Omental fat pad (tissue), 4 donors: ENCODE measurements at places on chromosomes 1 and 21. TPM values are rescaled to one million over a fixed set of nuclear protein-coding genes. Genes with fewer than 3 reads are reported as not detected.

- no peak for DNase-seq
Observed at GRCh38 chr1:211493876-211494653, 2.1 kb upstream of the RD3 start.

DNA sequence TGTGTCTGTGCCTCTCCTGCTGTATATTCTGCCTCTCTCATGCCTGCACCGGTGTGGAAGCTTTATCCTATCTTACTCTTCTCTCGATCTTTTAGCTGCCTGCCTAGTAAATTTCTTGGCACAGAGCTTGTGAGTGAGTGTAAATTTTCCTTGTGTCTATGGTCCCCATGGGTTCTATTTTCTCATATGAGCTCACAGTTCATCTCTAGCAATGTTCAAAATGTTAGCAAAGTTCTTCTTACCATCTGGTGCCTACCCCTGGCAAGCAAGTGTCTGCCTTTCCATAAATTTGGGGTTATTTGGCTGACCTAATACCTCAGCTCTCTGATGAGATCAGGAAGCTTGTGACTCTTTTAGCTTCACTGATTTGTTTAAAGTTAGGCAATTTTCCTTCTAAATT, 572.1 kb upstream of the BRINP3 start:
- DNase-seq: no peak

- DNase-seq: no peak
Observed at GRCh38 chr1:158675563-158676323, 10.8 kb downstream of the SPTA1 start.

DNA sequence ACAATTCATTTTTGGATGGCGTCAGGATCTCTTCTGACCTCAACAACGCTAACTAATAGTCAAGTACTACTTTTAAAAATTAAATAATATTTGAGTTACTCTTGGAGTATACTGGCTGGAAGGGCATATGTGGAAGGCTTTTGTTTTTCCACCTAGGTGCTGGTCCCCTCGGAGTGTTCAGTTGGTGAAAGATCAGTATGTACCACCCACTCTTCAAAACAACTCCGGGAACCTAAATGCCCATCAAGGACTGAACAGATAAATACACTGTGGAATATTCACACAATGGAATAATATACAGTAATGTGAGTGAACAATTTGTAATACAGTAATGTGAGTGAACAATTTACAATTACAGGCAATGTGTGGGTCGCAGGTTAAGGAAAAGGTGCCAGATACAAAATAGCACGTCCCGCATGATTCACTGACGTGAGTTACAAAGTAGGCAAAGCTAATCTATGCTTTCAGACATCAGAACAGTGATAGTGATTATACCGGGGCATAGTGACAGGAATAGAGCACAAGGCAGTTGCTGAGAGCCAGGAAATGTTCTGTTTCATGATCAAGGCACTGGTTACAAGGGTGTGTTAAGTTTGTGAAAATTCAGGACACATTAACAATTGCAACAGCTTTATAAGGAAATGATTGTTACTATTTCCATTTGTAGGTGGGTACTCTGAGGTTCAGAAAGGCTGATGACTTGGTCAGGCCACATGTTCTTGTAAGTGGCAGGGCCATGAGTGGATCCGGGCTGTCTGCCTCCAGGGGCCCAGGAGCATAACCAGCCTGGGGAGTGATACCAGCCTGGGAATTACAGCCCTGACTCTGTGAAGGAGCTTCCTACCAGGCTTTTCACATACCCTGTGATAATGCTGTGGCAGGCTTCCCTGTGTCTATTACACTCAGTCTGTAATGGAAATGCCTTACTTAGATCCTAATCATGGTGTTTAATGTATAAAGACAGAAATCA, 59.3 kb upstream of the ABCD3 start:
- no peak for DNase-seq

- DNase-seq: no peak
Observed at GRCh38 chr1:198918920-198919319, 280.1 kb downstream of the PTPRC start.

GRCh38 chr1:7380712-7381111, 390.4 kb upstream of the VAMP3 start:
- DNase-seq: no peak

DNA sequence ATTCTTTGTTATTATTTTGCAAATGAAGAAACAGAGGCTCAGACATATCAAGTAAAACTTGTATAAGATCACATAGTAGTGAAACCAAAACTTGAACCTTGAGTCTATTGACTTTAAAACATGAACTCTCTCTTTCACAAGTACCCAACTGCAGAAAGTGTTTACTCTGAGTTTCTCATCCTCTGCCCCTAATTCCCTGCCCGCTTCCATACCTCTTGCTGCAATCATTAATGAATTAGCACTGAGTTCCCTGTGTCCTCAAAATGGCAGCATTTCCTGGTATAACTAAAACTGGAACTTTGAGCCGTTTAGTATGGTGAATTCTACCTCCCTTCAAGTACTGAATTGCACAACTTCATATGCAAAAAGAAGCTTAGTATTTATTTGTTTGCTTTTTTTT, 147.7 kb upstream of the DNAH14 start:
- no peak for DNase-seq

SPRR2G gene
- not detected for total RNA-seq

CD164L2 gene
- total RNA-seq: not detected

MATN1 gene
- not detected for total RNA-seq

SPEN gene
- total RNA-seq: 39.3 TPM

NCF2 gene
- 85.0 TPM for total RNA-seq

FCRL1 gene
- total RNA-seq: 0.32 TPM

BTG2 gene
- 261 TPM for total RNA-seq
